Activated naive CD8-positive, alpha-beta T cell treated with anti-CD3 and anti-CD28 coated beads, Interleukin-2, amount 50 U/mL, for 16 hours (primary cell): ENCODE measurements at places on chromosomes 16 and 17.

- no peak for DNase-seq
Observed at GRCh38 chr16:7515543-7515942, 182.9 kb downstream of the RBFOX1 start.

- no peak for DNase-seq
Observed at GRCh38 chr17:54745862-54746261, 154.8 kb upstream of the TOM1L1 start.

DNA sequence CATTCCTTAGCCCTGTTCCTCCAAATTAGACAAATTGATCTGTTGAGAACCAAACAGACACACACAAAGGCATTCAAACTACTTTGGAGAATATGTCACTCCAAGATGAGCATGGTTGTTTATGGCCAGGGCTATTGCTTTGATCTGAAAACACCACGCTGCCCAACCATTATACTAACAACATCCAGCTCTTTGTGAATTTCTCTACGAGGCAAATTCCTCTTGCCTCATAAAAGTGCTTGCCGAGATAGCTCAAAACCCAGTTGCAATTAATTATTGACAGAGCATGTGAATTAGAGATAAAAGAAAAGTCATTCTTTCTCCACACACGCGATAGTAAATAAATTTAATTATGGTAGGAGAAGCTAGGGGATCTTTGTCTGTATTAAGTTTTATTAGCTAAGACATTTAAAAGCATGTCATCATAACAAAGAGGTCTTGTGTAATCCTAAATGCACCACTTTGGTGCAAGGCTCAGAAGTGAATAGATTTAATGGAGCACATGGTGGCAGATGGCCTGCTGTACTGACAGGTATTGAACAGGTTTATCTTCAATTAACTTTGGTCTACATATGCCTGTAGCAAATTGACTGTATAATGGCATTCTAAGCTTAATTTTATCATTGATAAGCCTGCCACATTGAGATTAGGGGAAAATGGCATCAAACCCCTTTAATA lies 441.8 kb downstream of the HS3ST4 start:
- DNase-seq, result no peak

DNA sequence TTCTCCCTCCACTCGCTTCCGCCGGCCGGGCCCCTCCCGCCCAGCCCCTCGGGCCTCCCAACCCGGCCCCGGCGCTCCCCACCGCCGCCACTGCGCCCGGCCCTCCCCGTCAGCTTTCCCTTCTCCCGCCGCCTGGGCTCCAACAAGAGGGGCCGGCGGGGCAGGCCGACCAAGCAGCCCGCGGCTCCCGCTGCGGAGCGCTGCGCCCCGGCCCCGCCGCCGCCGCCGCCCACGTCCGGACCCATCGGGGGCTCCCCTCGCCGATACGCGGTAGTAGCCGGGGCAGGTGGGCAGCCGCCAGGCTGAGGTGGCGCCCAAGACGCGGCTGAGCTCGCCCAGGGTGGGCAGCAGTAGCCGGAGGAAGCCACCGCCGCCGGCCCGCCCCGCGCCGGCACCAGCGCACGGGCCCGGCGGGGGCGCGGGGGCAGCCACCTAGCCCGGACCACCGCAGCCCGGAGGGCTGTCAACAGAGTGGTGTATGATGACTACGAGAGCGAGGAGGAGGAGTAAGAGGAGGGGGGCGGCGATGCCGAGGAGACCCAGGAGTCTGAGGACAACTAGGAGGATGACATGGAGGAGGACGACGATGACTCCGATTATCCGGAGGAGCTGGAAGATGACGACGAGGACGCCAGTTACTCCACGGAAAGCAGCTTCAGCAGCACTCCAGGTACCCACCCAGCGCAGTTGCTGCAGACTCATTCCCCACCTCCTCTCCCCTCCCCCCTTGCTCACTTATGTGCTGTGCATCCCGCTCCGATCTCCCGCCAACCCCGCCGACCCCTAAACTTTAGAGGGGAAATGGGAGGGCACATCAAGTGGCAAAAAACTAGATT lies 498 bp downstream of the LRRC37B start:
- no peak for DNase-seq
